ENCODE measurements at places on chromosomes 3 and 15.

- no peak for DNase-seq
These were observed 16.6 kb downstream of the ST3GAL6 start for GRCh38 chr3:98779541-98780335.

DNA sequence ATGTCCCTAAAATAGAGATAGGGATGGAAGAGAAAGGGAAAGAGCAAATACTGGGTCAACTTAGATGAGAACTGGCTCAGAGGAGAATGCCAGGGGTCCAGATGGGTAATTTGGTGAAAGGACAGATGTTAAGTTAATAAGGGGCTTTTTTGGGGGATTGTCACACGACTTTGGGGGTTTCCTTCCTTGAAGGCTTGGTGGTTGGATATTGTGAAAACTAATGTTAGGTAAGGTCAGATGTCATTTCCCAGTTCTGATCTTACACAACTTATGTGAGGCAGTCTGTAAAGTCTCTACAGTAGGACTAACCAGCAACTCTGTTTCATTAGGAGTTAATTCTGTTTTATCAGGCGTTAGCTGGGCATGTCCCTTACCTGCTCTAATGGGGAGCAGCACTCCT is 231.1 kb downstream of the NR2F2 start:
- no peak for DNase-seq

DNA sequence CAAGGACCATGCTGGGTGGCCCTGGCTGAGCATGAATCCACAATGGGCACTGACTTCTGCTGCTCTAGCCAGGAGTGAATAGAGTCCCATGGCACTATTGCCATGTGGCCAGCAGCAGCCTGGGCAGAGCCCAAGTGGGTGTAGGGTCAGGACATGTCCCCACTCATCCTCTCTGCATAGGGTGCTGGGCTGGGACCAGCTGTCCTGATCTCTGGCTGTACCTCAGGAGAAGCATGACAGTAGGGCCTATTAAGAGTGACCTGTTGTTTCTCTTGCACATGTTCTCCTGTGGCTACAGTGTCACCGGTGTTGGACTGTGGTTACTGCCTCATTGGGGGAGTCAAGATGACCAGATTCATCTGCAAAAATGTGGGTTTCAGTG is 46.9 kb downstream of the DLEC1 start:
- DNase-seq, result no peak

DNA sequence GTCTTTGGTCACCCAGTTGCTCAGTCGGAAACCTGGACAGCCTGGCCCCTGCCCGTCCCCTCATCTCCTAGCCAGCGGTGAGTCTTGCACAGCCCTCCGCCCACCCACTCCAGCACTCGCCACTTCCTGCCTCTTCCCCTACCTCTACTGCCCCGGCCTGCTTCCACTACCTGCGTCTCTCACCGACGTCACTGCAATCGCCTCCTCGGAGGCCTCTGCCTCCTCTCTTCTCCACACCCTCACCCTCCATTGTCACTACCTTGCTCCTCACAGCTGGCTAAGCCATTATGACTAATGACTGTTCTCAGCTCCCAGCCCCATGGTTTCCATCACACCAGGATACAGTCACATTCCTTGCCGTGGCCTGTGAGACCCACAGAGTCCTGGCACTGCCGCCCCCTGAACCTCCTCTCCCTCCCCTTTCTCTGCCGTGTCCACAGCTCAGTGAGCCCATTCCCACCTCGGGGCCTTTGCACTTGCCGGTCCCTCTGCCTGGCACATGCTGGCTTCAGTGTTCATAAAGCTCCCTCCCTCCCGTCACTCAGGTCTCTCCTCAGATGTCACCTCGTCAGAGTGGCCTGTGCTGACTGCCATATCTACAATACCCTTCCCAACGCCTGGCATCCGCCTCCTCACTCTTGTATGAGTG is 104.8 kb downstream of the FBLN2 start:
- DNase-seq, result no peak

GRCh38 chr15:74873756-74874424 is 725 bp upstream of the SCAMP2 start:
- DNase-seq, result no peak

GRCh38 chr3:128123156-128123537 is 465 bp downstream of the RUVBL1 start:
- no peak for DNase-seq

- no peak for DNase-seq
These were observed 21.1 kb downstream of the DNASE1L3 start for GRCh38 chr3:58189691-58190090.

- DNase-seq, result no peak
These were observed 39.7 kb upstream of the VEPH1 start for GRCh38 chr3:157542711-157543500.

DNA sequence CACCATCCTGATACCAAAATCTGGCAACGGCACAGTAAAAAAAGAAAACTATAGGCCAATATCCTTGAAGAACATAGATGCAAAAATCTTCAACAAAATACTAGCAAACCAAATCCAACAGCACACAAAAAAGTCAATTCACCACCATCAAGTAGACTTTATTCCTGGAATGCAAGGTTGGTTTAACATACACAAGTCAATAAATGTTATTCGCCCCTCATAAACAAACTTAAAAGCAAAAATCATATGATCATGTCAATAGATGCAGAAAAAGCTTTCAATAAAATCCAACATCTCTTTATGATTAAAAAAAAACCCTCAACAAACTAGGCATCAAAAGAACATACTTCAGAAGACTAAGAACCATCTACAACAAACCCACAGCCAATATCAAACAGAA is 252.9 kb downstream of the UACA start:
- no peak for DNase-seq

GRCh38 chr3:38084334-38085310 is 45.6 kb downstream of the DLEC1 start:
- no peak for DNase-seq

- DNase-seq, result no peak
These were observed 364.4 kb downstream of the MECOM start for GRCh38 chr3:169299129-169299528.

GRCh38 chr3:162034368-162034767 is 537.8 kb downstream of the OTOL1 start:
- no peak for DNase-seq

DNA sequence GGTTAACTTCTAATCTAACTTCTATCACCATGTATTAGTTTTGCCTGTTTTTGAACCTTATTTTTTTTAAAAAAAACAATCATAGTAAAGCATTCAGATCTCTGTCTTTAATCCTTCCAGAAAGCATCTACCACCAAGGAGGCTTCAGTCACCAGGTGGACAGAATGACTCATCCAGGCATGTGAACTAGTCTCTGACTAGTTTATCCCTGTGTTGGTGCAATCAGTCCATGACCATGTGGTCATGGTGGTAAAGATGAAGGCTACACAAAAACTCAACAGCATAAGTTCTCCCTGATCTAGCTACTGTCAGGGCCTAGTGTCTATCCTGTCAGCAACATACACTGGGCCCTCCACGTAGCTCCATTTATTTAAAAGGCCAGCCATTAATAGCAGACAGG is 750.6 kb downstream of the AGBL1 start:
- DNase-seq, result no peak

GRCh38 chr3:182027366-182027765 is 315.6 kb downstream of the SOX2 start:
- DNase-seq, result no peak

DNA sequence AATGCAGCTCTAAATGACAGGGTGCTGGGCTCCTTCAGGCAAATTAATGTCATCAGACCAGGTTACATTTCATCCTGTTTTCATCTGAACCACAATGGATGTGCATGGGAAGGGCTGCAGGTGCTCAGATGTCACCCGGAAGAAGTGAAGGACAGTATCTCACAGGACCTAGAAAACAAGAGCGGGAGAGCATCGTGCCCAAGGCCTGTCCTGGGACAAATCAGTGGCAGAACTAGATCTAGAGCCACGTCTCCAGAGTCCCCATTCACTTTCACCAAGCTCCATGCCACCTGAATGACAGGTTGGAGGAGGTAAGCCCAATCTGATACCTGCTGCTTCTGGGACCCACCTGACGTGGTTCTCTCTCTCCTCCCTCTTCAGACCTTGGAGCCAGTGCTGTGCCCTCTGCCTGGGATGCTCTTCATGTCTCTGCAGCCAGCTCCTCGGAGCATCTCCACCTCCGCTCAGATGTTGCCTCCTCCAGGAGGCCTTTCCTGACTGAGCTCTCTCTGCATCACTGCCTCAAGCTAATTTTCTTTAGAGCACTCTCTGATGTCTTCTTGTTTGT is 77.3 kb downstream of the CPN2 start:
- DNase-seq, result no peak

DNA sequence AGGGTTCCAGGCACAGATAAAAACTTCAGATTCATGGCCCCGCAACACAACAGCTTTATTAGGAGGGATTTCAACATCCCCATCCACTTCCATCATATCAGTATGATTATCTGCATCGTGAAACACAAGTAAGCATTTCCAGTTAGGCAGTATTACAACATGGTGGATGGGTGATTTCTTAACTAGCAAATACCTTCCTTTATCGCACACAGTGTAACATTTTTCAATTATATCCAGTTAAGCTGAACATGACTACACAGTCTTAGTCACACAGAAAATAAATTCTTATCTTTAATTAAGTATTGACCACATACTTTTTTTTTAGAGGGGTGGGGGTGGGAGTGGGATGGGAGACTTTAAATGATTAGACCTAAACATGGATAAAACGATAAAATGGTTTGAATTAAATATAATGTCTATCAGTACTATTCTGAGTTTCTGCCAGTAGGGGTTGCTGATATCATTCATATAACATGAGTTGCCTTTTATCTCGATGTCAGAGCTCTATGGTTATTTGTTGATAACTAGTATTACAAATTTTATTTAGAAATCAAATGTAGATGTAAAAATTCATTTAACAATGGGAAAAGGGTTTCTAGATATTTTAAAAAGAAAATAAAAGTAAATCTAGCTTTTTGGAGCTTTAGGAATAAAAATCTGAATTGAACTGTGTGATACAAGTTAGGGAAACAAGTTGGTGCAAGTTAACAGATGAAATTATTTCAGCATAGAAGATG is 146.6 kb downstream of the TBL1XR1 start:
- no peak for DNase-seq

- DNase-seq, result no peak
These were observed 18.2 kb upstream of the PRR23E start for GRCh38 chr3:127174715-127175140.

DNA sequence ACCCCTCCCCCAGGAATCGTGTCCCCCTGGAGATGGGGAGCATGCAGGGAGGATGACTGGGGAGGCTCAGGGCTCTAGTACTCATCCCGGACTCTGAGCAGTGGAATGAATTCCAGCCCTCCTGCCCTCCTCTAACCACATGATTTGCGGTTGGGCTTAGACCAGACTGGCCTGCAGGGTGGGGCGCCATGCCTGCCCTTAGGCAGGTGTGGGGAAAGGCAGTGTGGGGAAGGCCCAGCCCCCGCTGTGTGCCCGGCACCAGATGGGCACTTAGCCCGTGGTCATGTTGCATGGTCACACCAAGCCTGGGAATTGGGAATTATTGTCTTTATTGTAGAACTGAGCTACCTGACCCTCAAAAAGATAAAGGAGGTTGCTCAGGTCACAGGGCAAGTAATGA is 283.8 kb downstream of the TLE3 start:
- DNase-seq, result no peak

DNA sequence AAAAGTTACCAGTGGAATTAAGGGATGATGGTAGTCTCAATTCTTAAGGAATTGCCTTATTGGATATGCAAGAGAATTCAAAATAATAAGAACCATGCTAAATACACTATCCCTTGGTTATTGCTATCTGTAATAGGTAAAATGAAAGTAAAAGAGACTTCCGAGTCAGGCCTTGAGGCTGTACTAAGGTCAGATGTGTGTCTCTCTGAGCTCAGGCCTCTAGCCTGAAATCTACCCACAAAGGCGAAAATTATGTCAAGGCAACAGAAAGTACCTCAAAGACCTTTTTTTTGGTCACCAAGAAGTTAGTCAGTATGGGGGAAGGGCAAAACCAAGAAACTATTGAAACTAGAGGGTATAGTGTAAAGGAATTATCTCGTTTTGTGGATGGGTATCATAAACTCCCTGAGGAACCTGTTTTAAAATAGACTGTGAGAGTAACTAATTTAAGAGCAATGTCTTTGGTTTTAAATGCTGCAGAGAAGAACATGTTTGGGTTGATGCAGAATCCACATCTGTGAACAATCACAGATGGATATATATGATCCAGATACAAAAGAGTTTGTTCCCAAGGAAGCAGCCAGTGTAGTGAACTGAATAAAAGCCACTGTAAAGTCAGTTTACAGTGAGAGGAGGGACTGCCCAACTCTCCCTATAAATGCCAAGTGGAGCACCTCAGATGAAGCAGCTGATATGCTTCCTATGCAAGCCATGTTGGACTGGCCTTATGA is 382.3 kb upstream of the SEMA6D start:
- DNase-seq, result no peak

GRCh38 chr3:183265157-183265642 is 12.1 kb downstream of the B3GNT5 start:
- no peak for DNase-seq

DNA sequence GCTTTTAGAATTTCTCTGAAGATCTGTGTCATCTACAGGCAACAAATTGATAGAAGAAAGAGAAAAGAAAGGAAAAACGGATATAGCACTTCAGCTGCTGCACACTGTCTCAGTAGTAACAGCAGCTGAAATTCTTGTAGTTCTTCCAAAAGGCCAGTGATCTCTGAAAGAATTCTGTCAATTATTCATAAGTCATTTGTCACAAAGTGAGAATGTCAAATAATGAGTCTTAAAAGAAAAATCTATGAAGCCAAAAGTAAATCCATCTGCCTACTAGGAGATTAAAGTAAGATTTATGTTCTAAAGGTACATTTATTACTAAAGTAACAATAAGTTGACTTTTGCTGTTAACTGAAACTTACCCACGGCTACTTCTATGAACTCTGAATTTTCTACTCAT is 24.6 kb downstream of the IFT80 start:
- no peak for DNase-seq

DNA sequence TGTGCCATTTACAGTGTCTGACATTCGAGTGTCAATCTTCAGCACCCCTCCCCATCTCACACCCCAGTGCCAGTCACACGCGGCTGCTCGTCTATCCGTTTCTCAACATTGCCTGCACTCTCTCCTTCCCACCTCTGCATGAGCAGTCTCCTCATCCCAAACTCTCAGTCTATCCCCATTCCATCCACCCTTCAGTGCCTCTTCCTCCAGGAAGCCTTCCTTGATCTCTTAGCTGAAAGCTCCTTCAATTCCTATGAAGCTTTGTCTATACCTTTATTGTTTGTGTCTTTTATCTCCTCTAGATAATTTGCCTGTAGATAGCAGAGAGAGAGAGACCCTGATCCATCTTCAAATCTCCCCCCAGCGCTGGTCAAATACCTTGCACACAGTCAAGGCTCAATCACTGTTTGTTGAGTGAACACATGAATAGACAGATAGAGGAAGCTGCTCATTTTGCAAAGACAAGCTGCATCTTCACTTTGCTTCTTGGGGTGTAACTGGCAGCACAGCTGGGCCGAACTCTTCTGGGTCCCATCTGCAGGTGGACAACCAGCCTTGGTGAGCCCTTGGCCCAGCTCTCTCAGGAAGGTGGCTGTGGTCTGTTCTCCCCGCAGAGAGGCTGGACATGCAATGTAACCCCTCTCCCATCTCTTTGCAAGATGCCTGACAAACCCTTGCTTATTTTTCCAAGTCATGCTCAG is 52.8 kb downstream of the ITGA11 start:
- DNase-seq, result no peak

- no peak for DNase-seq
These were observed 202.8 kb downstream of the RSRC1 start for GRCh38 chr3:158312560-158313141.

Measured in activated CD4-positive, alpha-beta T cell treated with anti-CD3 and anti-CD28 coated beads, Interleukin-2, amount 50 U/mL, for 24 hours (primary cell).